ENCODE measurements at places on chromosomes 3 and 15.

GRCh38 chr3:115021061-115021460 lies 126.0 kb downstream of the ZBTB20 start:
- no peak for DNase-seq

DNA sequence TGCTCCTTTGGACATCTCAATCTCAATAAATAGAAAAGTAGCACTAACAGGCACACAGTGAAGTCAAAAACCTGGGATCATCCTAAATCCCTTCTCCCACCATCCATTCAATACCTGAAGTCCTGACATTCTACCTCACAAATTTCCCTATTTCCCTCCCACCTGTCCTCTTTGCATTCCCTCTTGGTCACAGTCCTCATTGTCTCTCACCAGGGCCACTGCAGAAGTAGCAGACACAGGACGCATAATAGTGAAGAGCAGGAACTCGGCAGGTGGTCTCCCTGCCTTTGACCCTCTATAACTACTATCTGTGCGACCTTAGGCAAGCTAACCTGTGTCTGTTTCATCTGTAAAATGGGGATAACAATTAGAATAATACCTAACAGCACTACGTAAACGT lies 2.3 kb downstream of the THOC7 start:
- DNase-seq: no peak

DNA sequence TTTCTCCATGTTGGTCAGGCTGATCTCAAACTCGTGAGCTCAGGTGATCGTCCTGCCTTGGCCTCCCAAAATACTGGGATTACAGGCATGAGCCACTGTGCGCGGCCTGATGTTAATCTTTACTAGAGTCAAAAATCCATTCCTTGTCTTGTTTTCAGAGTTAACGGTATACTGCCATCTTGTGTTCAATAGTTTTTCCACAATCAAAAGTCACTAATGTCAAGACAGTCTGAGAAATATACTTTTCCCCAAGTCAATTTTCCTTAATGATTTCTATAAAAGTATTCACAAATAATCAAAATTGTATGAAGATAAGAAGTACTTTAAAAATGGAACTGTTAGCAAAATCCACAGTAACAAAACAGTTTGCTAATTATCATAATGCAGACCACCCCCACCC lies 8.5 kb downstream of the CRBN start:
- DNase-seq: no peak

GRCh38 chr3:183332487-183332886 lies 79.4 kb downstream of the B3GNT5 start:
- no peak for DNase-seq

- DNase-seq: peak; percentile 16
Measured at GRCh38 chr15:68553994-68554720, 24.6 kb upstream of the CORO2B start.

DNA sequence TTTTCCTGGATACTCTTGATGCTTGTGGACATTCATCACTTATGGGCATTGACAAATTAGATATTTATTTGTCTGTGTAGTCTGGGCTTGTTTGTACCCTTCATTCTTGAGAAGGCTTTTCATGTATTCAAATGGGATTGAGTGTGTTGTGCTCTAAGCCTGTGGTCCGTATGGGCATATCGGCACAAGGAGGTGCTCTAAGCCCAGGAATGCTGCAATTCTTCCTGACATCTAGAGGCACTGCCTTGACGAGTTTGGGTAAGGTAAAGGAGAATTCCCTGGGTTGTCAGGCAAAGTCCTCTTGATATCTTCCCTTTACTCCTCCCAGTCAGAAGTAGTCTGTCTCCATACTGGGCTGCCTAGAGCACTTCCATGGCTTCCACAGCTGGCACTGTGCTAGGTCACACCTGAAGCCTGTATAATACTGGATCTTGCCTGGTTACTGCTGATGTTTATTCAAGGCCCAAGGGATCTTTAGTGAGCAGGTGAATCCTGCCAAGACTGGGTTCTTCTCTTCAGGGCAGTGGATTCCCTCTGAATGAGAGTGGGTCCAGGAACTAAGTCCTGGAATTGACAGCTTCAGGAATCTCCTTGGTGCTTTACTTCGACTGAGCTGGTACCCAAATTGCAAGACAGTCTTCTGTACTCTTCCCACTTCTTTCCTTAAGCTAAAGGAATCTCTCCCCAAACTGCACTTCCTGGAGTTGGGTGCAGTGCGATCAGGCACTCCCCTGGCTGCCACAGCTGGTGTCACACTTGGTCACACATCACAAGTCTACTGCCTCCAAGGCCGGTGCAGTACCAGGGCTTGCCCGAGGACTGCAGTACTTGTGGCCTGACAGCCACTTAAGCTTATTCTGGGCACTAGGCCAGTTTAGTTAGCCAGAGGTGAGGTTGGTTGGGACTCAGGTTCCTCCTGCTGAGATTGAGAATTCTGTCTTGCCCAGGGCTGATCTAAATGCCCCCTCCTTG lies 46.0 kb downstream of the GALK2 start:
- DNase-seq: no peak

DNA sequence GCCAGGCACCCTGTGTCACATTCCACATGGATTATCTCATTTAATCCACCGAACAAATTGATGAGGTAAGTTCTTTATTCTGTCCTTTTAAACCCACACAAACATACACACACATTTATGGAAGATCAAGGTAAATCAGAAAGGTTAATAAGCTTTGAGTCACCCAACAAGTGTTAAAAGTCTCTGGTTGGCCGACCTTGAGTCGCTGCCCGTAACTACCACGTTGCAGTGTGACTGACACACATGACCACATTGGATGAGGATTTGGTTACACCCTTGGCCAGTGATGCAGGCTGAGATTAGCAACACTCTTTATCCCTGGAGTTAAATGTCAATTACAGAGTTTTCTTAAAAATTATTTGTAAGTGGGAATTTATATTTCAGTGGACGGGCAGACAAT lies 19.2 kb downstream of the FOXP1 start:
- DNase-seq: no peak

GRCh38 chr15:41048397-41048796 lies 67.7 kb downstream of the INO80 start:
- DNase-seq: no peak
